ENCODE measurements at places on chromosomes 2 and 18.

GRCh38 chr2:57701391-57701791, 345.2 kb upstream of the VRK2 start:
- no peak for DNase-seq

DNA sequence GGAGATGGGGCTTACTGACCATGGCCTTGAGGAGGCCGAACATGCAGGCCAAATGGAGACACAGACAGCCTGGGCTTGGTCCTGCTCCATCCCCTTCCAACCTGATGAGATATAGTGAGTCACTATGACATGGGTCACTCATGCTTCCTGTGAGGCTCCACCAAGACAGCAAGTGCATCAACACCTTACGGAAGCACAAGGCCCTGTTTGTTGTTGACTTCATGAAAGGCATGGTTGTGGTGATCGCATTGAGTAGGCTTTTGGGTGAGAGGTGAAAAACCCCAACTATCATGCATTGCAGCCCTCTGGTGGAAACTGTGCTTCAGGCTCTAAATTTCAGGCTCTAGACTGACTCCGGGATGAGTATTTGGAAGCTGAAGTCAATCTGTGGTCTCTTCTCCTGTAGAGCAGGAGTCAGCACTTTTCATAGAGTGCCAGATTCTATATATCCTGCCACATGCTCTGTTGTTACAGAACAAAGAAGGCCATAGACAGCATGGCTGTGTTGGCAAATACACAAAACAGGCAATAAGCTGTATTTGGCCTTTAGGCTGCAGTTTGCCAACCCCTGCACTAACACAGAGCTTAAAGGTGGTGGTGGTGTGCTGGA, 10.1 kb downstream of the IL37 start:
- no peak for DNase-seq

- no peak for DNase-seq
Observed at GRCh38 chr2:86078774-86079545, 26.7 kb downstream of the POLR1A start.

- no peak for DNase-seq
Observed at GRCh38 chr2:173248381-173248780, 106.3 kb upstream of the CDCA7 start.

DNA sequence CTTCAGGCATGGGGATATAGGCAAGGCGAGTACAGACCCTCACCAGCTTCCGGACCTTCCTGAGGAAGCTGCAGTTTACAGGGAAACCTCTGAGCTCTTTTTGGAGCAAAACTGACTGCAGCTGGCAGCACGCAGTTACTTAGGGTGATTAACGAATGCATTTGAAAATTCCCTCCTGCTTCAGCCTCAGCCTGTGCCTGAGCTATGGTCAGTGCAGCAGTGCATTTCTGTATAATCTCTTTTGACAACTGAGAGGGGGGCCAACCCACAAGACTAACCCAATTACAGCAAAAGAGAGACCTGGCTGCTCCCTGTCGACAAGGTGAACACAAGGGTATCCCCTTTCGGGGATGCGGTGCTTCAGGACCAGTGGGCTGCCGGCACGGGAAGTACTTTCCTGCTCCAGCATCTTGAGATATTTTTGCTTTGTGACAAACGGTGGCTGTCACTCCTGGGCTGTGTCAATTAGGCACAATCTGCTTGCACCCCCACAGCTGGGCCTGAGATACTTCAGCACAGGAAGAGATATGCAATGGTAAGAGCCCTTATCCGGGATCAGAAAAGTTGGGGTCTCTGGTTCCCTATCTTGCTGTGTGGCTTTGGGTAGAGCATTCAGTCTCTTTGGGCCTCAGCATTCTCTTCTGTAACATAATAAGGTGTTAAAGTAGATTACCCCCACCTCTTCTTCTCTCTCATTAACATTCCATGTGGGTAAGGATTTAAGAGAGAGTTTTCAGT, 141.0 kb downstream of the TMEM17 start:
- no peak for DNase-seq

DNA sequence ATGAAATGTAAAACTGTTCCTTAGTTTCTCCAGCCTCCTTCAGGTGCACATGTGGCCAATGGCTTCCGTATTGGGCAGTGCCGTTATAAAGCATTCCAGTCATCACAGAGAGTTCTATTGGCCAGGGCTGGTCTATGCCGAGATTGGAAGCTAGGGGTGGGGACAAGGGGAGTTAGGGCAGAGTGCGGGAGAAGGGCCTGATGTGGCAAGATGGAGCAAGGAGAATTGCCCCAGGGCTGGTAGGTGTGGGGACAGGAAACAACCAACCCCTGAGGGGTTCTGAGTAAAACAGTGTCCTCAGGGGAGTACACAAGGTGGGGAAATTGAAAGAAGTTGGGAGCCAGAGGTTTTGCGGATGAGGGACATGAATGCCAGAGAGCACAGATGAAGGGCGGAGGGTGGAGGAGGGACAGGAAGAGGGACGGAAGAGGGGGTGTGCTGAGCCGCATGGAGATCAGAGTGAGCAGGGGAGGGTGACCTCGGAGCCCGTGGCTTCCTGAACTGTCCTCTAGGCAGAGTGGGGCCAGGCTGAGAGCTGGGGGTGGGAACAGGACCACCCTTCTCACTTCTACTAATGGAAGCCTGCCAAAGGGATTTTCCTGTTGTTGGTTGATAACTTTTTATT, 9.1 kb upstream of the ATP6V1C2 start:
- no peak for DNase-seq

DNA sequence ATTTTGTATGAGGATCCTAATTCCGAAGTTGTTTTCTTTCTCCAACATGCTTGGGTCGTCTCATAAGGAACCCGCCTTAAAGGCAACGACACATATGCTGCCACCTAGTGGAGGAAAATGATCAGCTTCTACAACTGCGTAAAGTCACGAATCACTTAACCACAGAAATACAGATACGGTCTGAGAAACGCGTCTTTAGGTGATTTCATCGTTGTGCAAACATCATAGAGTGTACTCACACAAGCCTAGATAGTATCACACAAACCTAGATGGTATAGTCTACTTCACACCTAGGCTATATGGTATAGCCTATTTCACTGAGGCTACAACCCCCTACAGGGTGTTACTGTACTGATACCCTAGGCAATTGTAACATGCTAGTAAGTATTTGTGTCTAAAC, 13.1 kb downstream of the GNLY start:
- peak; percentile 72 for DNase-seq

DNA sequence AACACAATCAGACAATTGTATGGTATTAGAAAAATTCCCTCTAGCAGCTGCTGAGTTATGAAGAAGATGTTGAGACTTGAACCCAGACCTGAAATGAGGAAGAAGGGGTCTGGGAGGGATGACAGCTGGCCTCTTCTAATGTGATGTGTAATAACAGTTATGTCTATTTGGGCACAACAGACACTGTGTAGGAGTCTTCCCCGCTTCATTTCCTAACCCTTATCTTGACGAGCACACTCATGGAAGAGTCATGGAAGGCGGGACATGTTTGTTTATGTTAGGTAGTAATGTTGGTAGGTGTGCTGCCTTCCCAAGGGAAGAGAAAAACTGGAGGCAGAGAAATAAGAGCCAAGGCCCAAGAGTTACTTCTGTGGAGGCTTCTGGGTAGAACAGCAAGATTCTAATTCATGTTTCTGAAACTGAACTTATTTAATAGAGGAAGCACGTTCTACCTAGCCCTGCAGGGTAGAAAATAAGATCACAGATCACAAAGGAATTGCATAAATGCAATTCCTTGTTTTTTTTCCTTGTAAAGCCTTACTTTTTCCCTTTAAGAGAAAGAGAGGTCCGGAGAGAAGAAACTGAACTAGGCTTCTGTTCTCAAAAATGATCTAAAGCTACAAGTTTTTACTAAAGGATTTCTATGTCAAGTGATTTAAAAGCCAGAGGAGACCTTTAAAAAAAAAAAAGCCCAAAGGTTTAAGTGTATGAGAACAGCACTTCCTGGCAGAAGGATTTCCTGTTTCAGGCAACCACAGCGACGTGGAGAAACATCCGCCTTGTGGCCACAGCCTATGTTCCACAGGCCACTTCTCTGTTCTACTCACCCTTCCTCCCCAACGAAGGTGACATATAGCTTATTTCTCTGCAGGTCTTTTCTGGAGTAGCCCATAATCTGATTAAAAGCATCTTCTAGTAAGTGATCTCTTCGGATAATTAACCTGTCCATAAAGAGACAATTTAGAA, 68.5 kb upstream of the STK17B start:
- peak; percentile 83 for DNase-seq

- no peak for DNase-seq
Observed at GRCh38 chr2:141187075-141187439, 943.8 kb downstream of the LRP1B start.

DNA sequence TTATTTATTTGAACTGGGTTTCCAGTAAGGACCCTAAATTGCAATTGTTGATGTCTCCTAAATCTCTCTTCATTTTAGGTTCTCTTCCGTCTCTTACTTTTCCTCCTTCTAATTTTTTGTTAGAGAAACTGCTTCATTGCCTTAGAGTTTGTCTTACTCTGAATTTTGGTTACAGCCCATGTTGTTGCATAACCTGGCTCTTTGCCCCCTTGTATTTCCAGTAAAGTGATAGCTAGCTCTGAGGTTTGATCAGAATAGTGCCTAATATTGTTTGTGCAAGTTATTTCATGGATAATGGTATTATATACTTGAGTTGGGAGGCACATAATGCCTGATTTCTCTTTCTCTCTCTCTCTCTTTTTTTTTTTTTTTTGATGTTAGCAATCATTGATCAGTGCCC, 71.8 kb downstream of the MGAT5 start:
- no peak for DNase-seq

DNA sequence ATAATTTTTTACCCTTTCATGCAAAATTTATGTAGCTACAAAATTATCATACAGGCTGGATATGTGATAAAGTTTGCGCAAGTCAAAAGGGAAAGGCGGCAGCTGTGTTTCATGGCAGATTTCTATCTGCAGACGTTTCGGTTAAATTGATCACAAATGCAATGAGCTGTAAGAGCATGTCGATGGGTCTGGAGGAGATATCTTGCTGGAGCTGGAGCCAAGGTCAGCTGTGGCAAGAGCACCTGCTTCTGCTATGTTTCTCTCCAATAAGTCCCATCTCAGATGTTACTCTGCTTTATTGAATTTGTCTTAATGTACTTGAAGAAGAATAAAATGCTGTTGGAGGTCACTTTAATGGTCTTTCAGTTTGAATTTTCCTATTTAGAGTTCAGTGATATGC, 749.7 kb downstream of the CNTNAP5 start:
- DNase-seq: no peak

- no peak for DNase-seq
Observed at GRCh38 chr2:238042090-238042489, 18.7 kb upstream of the SCLY start.

- peak; percentile 31 for DNase-seq
Observed at GRCh38 chr2:151482171-151482725, 72.5 kb downstream of the RIF1 start.

GRCh38 chr18:65522907-65523306, 227.9 kb upstream of the CDH7 start:
- no peak for DNase-seq

GRCh38 chr2:10371441-10372196, 68.9 kb downstream of the HPCAL1 start:
- no peak for DNase-seq

DNA sequence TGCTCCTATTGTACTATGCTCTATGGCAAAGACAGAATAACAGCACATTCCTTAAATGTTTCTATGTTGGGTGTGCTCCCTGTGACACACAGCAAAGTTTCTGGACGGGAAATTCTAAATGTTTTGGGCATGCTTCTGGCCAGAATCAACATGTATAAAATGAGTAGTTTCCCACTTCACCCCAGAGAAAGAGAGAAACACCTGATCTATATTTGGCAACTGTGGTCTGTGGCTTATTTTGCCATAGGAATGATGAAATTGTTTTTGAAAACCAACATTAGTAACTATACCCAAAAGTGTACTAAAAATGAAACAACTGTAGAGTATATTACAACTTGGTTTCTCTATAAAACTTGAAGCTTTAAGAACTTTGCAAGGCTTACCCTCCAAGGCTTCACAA, 89.1 kb downstream of the RAD51AP2 start:
- no peak for DNase-seq

- DNase-seq: no peak
Observed at GRCh38 chr18:56107821-56108477, 520.0 kb upstream of the TCF4 start.

GRCh38 chr2:239309398-239310245, 91.2 kb downstream of the HDAC4 start:
- DNase-seq: peak; percentile 9

- no peak for DNase-seq
Observed at GRCh38 chr2:127713562-127713961, 12.3 kb downstream of the SFT2D3 start.

DNA sequence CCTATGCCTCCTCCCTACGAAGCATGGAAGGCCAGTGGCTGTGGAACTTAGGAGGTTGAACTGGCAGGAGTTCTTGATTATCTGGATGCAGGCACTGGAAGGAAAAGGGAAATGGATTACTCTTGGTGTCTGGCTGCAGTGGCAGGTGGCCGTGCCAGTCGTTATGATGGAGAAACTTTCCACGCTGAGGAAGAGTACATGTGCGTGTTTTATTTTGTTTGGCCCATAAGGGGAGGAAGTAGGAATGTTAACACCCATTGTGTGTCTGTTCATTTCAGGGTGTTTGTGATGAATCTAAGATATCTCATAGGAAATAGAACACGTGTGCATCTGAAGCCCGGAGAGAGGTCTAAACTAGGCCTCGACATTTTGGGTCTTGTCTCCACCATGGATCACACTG, 122.8 kb upstream of the NFATC1 start:
- DNase-seq: no peak

GRCh38 chr2:197207106-197207505, 103.5 kb downstream of the ANKRD44 start:
- DNase-seq: no peak

GRCh38 chr2:8481463-8482009, 200.3 kb upstream of the ID2 start:
- DNase-seq: peak; percentile 63

GRCh38 chr2:235352541-235352940, 141.3 kb upstream of the AGAP1 start:
- DNase-seq: no peak

DNA sequence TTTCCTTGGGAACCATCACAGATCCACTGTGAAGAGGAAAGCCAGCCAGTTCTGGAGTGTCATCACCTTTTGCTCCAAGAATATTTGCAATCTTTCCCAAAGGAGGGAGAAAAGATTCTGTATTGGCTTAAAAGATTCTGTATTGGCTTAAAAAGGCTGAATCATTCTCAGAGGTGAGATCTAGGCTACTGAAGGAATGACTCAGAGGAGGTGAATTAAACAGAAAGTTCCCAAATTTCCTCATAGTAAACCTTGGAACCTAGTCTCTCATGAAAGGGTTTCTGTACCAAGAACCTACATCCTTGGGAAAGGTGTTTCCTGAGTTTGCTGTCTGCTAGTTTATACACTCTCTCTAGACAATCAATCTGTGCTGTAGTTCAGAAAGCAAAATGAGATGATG, 34.1 kb upstream of the GRB14 start:
- DNase-seq: no peak
